Fibroblast of lung (primary cell): ENCODE measurements at places on chromosomes 3 and 15. TPM values are rescaled to one million over a fixed set of nuclear protein-coding genes. Genes with fewer than 3 reads are reported as not detected.

KNL1 gene
- total RNA-seq, result 2.1 and 5.0 TPM in 2 replicates

SLC2A2 gene
- total RNA-seq, result not detected in 2 replicates

NPHP3 gene
- 24.4 and 25.9 TPM in 2 replicates for total RNA-seq

TGFBR2 gene
- total RNA-seq, result 86.5 and 93.0 TPM in 2 replicates

SLC51B gene
- total RNA-seq, result 0.51 and 0.66 TPM in 2 replicates

SHC4 gene
- 0.77 and 1.5 TPM in 2 replicates for total RNA-seq

ARNT2 gene
- 9.8 and 15.5 TPM in 2 replicates for total RNA-seq

SAXO2 gene
- total RNA-seq, result 0.66 and 1.8 TPM in 2 replicates

RPUSD2 gene
- 11.6 and 13.1 TPM in 2 replicates for total RNA-seq

FBN1 gene
- total RNA-seq, result 260 and 446 TPM in 2 replicates

OR5K2 gene
- not detected in 2 replicates for total RNA-seq

TGM4 gene
- total RNA-seq, result not detected in 2 replicates

GATA2 gene
- total RNA-seq, result 0.51 and 0.83 TPM in 2 replicates

CHST14 gene
- 6.7 and 7.4 TPM in 2 replicates for total RNA-seq

HIGD1A gene
- total RNA-seq, result 98.6 and 121 TPM in 2 replicates

SLC22A13 gene
- total RNA-seq, result 0.26 and 0.33 TPM in 2 replicates

CCDC54 gene
- total RNA-seq, result not detected in 2 replicates

FOXL2NB gene
- total RNA-seq, result not detected in 2 replicates

KLHL40 gene
- not detected in 2 replicates for total RNA-seq

PLSCR2 gene
- 0.17 TPM in 1 of 2 replicates, not detected in the other for total RNA-seq

CAPN3 gene
- total RNA-seq, result 1.8 and 3.6 TPM in 2 replicates

SLC22A14 gene
- total RNA-seq, result under 0.01 and 0.17 TPM in 2 replicates

ALG1L2 gene
- 0.50 TPM in 1 of 2 replicates, not detected in the other for total RNA-seq

TRIM42 gene
- not detected in 2 replicates for total RNA-seq
